ENCODE measurements at places on chromosomes 11 and 22.
A peak's percentile ranks its signal among the peaks of the same experiment; 100 is the strongest.

DNA sequence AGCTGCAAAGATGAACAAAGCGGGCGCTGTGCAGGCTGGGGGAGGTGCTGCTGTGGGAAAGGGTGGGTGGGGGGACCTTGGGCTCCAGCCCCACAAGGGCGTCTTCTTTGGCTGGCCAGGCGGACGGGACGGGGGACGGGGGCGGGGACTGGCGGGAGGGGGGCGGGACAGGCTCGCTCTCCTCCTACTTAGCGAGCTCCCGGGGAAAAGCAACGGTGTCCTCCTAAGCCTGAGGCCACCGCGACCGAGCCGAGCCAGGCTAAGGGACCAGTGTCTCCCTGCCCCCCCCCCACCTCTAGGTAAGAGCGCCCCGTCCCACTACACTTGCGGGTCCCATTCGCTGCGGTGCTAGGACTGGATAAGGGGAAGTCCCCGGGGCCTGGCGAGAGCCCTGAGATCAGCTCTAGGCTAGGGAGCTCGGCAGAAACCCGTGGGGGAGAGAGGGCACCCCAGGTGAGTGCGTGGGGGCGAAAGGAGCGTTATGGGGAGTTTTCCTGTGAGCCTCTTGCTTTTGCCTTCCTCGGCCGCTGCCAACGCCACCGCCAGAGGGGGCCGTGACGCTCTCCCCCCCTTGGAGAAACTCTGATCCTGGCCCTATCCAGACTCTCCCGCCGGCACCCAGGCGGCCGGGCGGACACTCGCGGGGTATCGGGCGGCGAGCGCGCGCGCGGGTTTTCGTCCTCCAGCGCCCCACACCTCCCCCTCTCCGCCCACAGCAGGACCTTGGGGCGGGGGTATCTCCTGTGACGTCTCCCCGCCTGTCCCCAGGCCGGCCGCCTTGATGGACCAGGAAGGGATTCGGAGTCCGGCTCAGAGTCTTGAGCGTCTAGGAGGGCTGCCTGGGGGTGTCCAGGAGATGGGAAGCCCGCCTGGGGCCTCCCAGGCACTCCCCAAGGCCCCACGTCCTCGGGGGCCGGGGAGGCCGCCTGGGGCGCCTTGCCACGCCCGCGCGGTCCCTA, at the start of gene PHLDB1:
TSS of gene PHLDB1 (plus strand) at position 215 of the 959 bp plus-strand sequence. CDS start 6,222 bp downstream, outside the sequence.
- DNase-seq, result no peak

GRCh38 chr11:126456783-126457542, 101.5 kb downstream of the ST3GAL4 start:
- DNase-seq, result no peak

DNA sequence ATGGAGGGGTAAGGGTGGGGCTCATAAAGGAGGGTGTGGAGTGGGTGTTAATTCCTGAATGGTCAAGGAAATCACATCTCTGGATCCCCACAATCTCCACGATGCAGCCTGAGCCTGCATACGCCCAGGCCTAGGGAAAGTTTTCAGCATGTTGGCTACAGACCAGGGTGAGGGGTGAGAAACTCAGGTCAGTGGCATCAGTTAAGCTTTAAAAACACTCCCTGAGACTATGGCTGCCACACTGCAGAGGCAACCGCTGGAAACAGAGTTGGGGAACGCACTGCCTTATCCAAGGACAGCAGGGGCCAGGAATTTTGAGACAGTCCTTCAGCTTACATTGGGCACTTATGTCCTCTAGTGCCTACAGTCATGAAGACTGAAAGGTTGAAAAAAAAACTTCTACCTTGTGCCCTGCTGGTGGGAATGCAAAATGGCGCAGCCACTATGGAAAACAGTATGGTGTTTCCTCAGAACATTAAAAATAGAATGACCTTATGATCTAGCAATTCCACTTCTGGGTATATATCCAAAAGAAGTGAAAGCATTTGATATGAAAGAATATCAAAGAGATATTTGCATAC, 19.7 kb downstream of the DKK3 start:
- DNase-seq, result no peak

DNA sequence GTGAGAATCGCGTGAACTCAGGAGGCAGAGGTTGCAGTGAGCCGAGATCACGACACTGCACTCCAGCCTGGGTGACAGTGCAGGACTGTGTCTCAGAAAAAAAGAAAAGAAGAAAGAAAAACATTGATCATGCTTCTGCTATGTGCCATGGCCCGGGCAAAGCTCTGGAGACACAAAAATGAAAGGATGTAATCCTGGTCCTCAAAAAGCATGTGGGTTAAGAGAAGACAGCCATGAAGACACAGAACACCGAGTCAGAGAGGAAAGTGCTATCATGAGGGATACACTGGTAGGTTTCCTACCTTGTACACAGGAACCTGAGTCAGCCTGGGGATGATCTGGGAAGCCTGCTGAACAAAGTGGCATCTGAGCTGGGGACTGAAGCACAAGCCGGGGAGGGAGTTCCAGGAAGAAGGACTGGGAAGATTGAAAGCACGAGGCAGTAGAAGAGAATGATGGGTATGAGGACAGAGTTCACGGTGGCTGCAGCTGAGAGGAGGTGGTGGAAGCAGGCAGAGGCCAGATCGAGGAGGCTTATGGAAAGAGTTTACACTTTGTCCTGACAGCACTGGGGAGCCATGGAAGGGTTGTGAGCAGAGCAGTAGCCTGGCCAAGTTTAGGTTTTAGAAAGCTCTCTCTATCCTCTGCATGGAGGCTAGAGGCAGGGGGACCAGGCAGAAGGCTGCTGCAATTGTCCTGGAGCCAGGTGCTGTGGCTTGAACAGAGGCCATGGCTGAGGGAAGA, 9.9 kb upstream of the MAFF start:
- DNase-seq, result no peak

DNA sequence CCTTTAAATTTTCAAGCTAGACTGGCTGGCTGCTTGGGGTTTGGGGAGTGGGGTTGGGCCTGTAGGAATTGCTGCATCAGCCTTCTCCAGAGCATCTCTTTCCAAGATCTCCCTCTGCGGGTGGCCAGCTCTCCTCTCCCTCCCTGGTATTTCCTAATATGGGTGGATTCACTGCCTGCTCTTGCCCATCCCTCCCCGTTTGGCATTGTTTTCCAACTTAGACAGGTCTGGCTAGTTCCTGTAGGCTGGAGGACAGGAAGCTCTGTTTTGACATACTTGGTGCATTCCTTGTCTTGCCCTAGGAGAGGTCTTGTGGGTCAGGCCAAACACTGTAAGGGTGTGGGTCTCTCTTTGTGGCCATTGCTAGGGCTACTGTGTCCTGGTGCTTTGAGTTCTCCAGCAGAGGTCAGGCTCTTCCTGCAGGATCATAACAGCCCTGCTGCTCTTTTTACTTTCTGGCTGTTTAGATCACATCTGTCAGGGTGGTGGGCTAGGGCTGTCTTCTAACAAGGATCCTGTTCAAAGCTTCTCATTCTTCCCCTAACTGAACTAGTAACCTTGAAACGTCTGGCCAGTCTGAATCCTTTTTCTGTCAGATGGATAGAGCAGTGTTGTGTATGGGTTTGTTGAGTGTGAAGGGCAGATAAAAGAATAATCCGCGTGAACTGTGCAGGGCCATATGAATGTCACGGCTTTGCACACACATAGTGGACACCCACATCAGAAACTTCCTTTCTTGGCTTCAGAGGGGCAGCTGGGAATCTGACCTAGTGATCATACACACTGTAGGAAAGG, 18.3 kb upstream of the MICALL1 start:
- DNase-seq, result no peak

DNA sequence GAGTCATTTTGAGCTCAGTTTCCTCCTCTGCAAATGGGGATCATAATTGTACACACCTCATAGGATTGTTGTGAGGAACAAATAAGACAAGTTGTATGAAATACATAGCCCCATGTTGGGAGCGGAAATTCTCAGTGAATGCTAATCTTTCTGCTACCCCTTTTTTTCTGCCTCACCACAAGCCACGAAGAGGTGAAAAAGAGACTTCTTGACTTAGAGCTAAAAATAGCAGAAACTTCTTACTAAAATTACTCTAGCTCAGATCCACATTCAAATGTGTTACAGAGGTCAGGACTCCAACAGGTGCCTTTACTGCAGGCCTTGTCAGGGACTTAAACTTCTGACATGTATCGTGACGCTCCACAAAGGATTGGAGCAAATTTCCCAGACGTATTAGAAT, 128.5 kb downstream of the MIAT start:
- no peak for DNase-seq

DNA sequence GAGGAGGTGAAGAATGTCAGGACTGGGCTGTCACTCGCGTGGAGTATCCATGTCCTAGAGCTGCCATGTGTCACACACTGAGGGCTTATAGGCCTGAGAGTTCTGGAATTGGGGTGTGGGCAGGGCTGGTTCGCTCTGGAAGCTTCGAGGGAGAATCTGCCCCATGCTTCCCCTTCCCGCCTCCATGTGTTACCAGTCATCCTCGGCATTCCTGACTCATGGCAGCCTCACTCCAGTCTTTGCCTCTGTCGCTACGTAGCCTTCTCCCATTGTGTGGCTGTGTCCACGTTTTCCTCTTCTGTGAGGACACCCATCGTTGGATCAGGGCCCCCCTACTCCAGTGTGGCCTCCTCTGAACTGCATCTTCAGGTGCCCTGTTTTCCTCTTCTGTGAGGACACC, 301.2 kb downstream of the TBC1D22A start:
- no peak for DNase-seq

DNA sequence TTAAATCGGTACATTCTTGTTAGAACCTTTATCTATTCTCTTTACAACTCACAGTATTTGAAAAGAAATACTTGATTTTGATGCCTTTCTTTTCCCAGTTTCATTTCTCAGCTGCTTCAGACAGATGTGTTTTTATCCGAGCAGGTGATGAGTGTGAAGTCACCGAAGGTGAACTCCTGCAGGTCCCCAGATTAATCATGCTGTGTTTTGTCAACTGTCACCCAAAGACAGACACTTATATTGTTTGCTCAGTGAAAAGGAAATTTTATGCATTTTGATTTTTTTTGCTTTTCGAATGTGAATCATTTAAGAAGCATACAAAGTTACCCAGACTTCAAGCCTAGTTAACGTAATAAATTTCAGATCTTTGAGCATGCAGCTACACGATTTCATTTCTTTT, 7.8 kb upstream of the TMPRSS13 start:
- no peak for DNase-seq

DNA sequence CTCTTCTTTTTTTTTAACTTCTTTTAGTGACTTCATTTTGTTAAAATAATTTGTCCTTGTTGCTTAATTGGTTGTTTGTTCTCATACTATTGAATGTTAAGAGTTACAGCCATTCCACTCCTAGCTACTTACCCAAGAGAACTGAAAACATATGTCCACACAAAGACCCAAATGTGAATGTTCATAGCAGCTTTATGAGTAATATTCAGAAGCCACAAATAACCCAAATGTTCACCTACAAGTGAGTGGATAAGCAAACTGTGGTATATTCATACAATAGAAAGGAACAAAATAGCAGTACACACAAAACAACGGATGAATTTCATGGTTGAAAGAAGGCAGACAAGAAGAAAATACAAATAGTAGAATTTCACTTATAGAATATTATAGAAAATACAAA, 1.4 kb upstream of the OR4D11 start:
- no peak for DNase-seq

DNA sequence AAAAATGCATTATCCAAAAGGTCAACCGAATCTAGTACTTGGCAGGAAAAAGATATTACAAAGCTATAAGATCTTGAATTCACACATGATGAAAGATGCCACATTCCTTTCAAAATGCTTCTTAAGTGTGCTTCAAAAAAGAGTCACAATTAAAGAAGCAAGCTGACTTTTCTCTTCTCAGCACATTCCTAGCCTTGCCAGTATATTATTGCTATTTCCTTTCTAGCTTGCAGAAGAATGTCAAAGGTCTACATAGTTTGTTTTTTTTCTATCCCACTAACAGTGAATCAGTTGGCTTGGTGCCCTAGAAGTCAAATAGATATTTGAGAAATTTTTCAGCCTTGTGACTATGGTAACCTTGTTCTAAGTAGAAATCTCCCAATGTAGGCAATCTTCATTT, 56.8 kb downstream of the GUCY1A2 start:
- no peak for DNase-seq

GRCh38 chr22:26835929-26836528, 178.6 kb downstream of the MIAT start:
- DNase-seq, result peak; percentile 2

DNA sequence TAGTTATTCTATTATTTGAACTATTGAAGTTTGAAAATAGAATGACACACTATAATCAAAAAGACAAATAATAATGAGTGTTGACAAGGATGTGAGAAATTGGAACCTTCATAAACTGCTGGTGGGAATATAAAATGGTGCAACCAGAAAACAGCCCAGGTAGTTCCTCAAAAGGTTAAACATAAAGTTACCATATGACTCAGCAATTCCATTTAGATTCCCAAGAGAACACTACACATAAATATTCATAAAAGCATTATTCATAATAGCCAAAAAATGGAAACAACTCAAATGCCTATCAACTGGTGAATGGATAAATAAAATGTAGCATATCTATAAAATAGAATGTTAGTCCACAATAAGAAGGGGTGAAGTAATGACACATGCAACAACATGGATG, 21.7 kb downstream of the CCDC73 start:
- no peak for DNase-seq

- DNase-seq, result peak; percentile 64
Observed at GRCh38 chr22:37079668-37080171, 28.2 kb downstream of the KCTD17 start.

DNA sequence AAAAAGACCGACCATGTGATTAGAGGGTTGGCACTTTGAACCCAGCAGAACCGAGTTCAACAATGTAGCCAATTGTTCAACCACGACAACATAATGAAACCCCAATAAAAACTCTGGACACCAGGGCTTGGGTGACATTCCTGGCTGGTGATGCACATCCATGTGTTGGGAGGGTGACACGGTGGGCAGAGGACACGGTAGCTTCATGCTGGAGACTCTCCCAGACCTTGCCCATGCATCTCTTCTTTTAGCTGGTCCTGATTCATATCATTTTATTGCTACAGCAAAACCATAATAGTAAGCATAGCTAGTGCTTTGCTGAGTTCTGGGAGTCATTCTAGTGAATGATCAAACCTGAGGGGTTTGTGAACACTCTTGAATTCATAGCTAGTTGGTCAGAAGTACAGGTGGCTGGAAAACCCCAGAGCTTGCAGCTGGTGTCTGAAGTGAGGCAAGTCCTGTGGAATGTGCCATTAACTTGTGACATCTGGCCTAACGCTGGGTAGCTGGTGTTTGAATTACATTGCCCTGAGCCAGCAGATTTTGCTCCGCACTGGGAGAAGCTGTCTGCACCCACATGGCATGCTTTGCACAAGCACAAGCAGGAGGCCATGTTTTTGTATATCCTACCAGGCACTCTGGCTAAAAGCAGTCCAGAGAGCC, 14.0 kb downstream of the RPUSD4 start:
- no peak for DNase-seq

DNA sequence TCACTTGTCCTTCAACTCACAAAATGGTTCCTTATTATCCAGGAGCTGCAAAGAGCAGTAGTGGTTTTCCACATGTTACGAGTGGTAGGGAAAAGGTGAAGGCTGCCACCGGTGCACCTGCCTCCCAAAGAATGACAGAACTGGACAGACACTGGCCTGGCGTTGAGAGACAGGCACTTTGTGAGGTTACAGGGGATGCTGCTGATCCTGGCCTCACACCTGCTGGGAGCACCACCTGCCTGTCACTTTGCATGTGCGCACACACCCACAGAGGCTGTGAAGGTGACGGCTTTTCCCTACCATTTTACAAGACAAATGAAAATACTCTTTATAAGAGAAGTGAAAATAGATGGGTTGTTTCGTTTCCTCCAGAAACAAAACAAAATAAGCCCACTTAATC, 175.3 kb upstream of the B3GAT1 start:
- DNase-seq, result no peak

GRCh38 chr22:38843657-38844314, at the start of gene NPTXR:
Gene NPTXR (minus strand): TSS chr22:38844028.
- DNase-seq, result no peak

- DNase-seq, result no peak
Observed at GRCh38 chr11:9077164-9077563, 14.2 kb downstream of the SCUBE2 start.

- DNase-seq, result no peak
Observed at GRCh38 chr11:17571431-17572358, 24.6 kb downstream of the OTOG start.

Data from activated CD4-positive, CD25-positive, alpha-beta regulatory T cell treated with anti-CD3 and anti-CD28 coated beads, Interleukin-2, amount 50 U/mL, for 16 hours (primary cell).